ENCODE measurements at places on chromosomes 11 and 22.
A peak's percentile ranks its signal among the peaks of the same experiment; 100 is the strongest.

DNA sequence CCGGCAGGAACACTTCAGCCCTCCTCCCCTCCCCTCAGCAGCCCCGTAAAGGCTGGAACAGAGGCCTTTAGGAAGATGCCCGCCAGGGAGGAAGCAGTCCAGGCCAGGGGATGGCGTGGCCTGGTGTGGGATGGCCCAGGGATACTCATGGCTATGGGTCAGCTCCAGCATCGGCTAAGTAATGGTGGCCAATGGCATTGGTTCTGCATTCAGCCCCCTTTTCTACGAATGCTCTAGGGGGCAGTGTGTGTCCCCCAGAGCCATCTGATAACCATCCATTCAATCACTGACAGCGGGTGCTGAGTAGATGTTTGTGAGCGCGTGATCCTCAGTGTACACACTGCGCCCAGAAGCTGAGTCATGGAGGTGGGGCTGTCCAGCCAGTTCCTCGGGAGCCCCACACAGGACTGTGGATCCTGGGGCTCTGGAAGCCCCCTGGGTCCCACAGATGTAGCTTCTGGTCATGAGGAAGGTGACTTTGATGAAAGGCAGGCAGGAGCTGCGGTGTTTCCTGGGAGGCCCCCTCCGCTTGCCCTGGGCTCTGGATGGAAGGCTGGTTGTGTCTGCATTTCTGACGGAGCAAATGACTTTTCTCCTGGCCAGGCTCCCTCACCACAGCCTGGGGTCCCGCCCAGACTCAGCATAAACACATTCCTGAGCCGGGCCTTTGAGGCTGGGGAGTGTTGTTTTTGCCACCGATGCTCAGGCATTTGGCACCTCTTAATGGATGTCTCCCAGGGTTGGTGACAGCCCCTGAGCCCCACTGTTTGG, 46.5 kb downstream of the FBLN1 start:
- peak; percentile 57 for DNase-seq

- DNase-seq: no peak
These were observed 101.6 kb upstream of the AKIP1 start for GRCh38 chr11:8809241-8809938.

DNA sequence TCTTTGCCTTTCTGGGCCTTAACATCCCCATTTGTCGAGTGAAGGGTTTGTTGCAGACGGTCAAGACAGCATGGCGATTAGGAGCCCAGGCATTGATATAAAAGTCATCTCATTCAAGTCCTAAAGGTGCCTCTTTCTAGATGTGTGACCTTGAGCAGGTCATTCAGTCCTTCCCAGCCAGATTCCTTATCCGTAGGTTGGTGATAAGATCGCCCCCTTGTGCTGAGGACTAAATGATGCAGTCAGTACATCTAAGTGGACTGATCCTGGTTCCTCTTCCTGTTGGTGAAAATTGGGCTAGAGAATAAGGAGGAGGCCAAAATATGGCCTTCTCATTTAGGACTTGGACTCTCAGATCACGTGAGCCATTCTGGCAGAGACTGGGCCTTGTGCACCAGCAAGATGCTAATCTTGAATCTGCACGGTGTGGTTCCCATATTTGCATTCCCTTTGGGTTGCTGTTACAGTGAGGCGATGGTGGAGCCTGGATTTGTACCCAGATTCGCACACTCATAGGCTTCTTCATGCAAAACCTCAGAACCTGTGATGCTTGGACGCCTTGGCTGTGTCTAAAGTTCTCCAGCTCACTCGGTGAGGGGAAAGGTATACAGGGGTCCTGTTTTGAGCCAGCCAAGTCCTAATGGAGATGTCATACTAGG, 156.8 kb downstream of the MYO18B start:
- DNase-seq: no peak

GRCh38 chr11:118164885-118165284, 11.6 kb downstream of the SCN2B start:
- no peak for DNase-seq

DNA sequence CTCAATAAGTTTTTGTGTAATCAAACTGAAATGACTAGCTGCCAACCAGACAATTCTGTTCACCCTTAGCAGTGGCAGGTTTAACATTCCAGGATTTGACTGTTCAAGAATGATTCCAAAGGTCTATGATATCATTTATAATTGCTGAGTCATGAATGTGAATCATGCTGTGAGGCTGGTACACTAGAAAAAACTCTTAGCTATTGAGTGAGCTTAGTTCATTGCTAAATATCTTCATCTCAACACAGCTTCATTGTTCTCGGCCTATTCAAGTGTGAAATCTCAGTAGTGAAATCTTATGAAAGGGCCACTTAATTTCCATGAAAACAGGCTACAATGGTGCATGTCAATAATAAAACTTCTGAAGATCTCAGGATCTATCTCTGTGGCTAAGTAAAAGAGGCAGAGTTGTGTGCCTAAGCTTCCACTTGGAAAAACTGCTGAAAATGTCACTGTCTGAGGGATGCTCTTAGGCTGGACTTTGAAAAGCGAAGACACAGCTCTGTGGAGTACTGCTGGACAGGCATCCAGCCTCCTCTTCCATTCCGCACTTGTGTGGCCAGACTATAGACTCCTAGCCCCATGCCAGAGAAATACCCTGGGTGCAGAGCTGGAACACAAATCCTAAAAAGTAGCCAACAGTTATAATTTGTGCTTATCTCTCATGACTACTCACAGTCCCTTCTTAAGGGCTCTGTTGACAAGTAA, 12.8 kb downstream of the AQP11 start:
- peak; percentile 75 for DNase-seq

GRCh38 chr22:40421941-40422340, 51.5 kb downstream of the SGSM3 start:
- no peak for DNase-seq

DNA sequence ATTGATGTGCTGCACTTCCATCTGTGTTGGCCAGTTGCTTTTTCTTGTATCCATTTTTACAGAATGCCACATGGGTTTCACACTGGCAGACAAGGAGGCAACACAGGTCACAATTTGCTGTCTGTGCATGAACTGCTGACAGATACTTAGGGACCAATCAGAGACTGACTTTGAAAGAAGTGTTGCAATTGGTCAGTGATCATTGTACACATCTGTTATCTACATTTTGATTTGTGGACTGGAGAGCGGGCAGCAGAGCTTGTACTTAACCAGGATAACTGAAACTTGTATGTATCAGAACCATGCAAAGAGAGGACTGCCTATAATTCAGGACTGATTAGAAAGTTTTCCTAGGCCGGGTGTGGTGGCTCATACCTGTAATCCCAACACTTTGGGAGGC, 21.8 kb downstream of the PRR5 start:
- DNase-seq: no peak

DNA sequence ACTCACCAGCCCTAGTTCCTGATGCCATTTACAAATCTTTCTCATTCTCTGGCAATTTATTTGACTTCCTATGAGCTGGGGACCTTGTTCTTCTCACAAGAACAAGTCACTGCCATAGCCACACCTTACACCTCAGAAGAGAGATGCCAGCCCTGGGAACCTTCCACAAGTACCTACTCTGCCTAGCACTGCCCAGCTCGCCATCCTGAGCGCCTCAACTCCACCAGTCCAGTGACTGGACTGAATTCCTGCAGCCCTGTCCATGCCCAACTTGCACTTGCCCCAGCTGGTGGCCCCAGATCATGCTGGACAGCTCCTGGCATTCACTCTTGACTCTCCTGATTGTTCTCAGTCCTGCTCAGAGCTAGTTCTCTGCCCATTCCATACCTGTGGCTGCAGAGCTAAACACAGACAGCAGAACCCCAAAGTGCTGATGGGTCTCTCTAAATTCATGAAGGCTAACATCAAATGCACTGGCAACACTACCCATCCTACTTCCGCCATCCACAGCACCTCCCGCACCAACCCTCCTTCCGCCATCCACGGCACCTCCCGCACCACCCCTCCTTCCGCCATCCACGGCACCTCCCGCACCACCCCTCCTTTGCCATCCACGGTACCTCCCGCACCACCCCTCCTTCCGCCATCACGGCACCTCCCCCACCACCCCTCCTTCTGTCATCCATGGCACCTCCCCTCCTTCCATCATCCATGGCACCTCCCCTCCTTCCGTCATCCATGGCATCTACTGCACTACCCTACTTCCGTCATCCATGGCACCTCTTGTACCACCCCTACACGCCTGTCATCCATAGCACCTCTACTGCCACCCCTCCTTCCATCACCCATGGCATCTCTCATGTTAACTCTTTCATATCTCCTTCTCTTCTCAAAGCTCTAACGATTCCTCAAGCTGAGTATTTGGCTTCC, 23.6 kb upstream of the SLC25A1 start:
- DNase-seq: no peak

DNA sequence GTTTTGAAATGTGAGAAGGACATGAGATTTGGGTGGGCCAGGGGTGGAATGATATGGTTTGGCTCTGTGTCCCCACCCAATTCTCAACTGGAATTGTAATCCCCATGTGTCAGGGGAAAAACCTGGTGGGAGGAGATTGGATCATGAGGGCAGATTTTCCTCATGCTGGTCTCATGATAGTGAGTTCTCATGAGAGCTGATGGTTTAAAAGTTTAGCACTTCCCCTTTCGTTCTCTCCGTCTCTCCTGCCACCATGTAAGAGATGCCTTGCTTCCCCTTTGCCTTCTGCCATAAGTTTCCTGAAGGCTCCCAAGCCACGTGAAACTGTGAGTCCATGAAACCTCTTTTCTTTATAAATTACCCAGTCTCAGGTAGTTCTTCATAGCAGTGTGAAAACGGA, 113.5 kb downstream of the FCHSD2 start:
- DNase-seq: no peak

DNA sequence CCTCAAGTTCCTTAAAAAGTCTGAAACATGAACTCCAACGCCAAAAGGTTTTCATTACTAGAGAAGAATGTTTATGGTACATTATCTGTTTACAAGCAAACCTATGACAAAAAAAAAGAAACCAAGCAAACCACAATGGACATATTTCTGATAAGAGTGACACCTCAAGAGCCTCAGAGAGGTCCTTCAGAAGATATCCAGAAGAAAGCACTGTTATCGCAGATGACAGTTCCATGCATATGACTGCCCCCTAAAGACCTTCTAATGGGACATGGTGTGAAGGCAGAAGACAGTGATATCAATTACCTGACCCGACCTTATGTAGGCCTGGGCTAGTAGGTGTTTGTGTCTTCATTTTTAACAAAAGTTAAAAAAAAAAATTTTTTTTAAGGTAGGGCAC, 3.1 kb downstream of the HDHD5 start:
- DNase-seq: no peak

GRCh38 chr11:63560506-63561180, 2.5 kb downstream of the PLAAT2 start:
- no peak for DNase-seq

DNA sequence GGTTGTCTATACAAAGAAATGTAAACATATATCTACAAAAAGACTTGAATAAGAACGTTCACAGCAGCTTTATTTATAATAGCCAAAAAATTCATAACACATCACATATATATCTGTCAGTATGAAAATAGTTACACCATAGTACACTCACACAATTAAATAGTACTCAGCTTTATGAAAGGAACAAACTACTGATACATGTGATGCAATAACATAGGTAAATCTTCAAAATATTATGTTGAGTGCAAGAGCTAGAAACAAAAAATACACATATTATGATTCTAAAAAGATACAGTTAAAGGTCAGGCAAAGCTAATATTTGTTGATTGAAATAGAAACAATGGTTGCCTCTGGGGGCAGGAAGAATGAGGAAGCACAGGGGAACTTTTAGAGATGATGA, 6.6 kb downstream of the MRGPRX2 start:
- no peak for DNase-seq

DNA sequence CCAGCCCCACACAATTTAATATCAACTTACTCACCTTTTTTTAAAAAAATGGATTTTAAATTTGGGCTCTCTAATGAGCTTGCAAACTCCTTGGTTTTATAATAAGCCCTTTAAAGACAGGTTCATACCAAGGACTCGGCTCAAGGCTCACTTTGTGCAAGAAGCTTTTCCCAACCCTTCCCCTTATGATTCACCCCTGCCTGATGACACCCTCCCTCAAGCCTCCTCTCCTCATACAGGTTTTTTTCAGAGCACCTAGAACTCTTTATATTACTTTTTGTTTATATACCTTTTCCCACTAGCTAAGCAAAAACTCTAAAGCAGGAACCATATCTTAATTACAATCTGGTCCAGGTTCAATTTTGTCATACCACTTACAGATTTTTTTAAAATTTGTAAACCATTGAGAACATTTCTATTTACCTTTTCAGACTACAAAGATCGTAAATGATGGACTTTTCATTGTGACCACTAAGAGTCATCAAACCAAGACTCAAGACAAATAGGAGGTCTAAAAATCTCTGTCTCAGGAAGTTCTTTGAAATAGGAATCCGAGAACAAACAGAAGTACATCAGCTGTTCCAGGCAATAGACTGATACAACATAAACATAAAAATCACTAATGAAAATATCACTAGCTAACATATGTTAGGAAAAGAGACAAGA, 13.1 kb upstream of the EXPH5 start:
- DNase-seq: no peak

DNA sequence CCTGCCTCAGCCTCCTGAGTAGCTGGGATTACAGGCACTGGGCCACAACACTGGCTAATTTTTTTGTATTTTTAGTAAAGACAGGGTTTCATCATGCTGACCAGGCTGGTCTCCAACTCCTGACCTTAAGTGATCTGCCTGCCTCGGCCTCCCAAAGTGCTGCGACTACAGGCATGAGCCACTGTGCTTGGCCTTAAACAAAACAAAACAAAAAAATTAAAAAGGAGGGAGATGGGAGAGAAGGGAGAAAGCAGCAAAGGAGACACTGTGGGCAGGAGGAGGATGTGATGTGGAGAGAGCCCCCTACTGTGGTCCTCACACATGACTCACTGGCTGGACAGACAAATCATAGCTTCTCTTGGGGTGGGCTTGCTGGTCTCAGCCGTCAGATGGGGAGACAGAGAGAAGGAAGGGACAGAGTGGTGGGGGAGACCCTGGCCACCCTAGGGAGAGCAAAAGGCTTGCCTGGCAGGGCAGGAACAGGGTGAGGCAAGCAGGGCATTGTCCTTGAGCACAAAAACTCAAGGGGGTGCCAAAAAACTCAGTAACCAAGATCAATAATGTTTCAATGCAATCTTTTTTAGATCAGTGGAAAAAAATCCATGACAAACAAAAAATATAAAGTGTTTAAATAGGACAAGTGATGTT, 31.6 kb downstream of the TPST2 start:
- no peak for DNase-seq

DNA sequence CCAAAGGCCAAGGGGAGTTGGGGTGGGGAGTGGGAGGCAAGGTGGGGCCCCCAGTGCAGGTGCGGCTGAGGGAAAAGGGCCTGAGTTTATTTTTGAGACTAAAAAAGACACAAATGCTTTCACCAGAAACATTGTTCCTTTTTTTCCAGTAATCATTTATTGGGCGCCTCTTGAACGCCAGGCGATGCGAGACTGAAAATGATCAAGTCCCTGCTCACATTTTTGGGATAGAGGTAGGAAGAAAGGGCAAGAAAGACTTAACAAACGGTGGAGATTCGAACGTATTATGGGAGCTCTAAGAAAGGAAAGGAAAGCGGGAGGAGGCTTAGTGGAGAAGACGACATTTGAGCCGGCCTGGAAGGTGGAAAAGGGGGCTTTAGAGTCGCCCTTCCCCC, 796 bp upstream of the SF3B2 start:
- DNase-seq: no peak

GRCh38 chr22:17753401-17753989, 20.8 kb downstream of the BID start:
- DNase-seq: no peak
